ENCODE measurements at places on chromosomes 3 and 15.
A peak's percentile ranks its signal among the peaks of the same experiment; 100 is the strongest.

DNA sequence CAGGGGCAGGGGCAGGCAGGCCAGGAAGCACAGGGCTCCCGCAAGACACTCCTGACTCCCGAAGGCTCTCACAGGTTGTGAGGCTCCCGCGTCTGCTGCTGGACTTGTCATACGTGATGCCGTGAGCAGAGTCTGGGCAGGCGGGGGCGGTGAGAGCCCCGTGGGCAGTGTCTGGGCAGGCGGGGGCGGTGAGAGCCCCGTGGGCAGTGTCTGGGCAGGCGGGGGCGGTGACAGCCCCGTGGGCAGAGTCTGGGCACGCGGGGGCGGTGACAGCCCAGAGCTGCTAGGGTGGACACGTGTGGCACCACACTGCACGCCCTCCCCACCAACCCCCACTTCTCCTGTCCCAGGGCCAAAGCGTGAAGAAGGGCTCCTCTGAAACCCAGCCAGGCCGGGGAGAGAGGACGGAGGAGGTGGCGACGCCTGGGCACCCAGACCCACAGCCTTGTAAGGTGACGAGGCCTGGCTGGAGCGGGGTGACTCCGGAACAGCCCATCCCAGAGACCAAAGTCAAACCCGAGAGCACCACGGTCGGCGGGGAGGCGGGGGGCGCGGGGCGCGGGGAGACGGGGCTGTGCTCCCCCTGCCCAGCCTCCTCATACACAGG, 35.0 kb downstream of the TNK2 start:
- no peak for DNase-seq

DNA sequence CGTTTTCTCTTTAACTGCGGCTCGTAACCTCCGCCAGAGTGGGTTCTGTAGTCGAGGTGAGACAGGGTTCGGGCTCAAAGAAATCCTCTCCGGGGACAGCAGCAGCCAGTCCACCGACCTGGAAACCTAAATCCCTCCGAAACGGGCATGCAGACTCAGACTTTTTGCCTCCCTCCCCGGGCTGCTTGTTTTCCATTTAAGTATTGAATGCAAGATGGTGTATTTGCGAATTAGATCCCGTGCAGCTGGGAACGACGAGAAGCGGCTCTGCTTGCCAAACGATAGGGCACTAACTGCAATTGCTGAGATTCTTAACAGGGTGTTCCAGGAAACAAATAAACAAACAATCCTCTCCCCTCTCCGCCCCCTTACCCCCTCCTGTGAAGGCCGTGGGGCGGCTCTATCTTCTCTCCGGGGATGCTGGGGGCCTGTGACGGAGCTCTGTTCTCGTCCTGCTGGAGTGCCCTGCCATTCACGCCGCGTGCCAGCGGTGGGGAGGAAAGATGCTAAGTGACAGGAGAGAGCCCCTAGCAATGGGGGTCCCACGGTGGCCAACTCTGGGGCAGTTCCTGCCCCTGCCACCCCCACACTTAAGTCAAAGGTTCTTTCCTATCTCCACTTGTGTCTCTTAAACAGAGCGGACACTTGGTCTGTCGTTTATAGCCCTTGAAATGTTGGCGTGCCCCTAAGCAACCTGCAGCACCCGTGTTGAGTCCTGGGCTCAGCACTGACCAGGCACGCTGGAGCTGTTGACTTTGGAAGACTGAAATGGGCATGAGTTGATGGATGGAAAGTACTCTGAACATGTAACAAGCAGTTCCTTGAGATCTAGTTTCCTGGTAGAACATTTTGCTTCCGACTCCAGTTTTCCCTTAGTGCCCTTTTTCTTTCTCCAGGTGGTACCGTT, 1.3 kb upstream of the ETV5 start:
- DNase-seq, result peak; percentile 64

DNA sequence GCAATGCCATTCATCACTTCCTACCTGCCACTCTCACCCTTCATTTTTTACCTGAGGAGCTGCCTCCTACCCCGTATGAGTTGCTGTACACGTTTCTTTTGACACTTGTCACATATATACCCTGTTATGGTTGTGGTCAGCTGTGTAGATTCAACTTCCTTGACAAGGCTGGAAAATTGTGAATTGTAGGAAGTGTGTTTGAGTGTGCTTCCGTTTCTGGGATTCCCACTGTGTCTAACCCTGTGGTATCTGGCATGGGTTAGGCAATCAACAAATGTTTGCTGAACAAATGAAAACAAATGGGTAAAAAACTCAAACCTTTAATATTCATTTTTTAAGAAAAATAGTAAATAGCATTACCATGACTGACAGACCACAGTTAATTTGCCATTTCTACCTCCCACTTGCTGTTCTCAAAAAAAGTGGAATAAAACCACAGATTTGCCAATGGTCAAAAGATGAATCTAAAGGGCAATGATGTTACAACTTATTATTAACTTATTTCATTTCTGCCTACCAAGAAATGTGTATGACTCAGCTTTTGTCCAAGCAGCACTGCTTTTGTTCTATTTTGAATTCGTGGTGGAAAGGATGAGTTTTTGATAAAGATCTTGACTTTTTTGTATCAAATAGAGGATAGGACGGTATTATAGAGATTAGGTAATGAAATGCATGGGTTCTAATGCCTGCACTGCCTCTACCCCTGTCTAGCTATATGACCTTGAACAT, 404.6 kb downstream of the LPP start:
- DNase-seq, result no peak

DNA sequence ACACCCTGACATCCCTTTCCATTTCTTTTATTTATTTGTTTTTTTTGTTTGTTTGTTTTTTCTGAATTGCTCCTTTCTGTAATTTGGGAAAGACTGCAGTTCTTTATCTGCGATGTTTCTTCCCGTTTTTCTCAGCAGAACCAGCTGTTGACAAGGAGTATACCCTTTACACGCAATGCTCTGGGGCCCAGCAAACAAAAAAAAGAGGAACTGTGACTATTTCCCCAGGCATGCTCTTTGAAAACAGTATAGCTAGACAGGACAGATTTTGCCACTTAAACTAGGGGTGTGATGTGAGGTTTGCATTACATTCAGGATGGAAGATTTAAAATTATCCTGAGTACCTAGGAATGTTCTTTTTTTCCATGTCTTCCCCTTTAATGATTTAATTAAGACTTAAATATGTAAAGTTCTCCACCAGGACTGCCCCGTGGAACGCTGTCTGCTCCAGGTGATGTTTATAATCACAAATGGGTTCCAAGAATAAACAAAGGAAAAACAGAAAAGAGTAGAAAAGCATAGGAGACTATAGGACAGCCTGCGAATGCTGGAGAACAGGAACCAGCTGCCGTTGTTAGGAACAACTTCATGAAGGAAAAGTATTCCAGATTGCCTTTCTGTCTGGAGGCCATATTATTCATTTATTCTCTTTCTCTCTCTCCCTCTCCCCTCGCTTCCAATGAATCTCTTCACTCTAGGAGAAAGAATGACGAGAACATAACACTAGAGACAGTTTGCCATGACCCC, 43.3 kb downstream of the TGFBR2 start:
- no peak for DNase-seq

GRCh38 chr3:77038468-77038929, 1.4 kb upstream of the ROBO2 start:
- DNase-seq, result peak; percentile 55

- DNase-seq, result no peak
Observed at GRCh38 chr3:182258538-182259177, 534.6 kb upstream of the ATP11B start.

DNA sequence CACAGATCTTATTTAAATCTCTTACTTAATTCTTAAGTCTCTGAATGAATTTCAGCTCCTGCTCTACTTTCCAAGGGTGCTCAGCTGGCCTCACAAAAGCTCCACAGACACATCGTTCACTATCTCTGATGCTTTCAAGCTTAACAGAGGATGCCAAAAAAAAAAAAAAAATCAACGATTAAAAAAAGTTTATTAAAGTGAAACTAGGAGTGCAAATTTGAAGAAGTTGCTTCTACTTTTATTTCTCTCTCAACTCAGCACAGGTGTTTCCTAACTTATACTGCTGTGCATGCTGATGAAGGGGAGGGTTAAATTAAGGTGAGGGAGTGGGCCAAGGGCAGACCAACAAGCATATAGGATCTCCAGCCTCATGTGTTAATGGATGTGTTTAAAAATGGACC, 157.2 kb downstream of the TIGIT start:
- no peak for DNase-seq

- no peak for DNase-seq
Observed at GRCh38 chr15:39156646-39157250, 424.1 kb upstream of the THBS1 start.

DNA sequence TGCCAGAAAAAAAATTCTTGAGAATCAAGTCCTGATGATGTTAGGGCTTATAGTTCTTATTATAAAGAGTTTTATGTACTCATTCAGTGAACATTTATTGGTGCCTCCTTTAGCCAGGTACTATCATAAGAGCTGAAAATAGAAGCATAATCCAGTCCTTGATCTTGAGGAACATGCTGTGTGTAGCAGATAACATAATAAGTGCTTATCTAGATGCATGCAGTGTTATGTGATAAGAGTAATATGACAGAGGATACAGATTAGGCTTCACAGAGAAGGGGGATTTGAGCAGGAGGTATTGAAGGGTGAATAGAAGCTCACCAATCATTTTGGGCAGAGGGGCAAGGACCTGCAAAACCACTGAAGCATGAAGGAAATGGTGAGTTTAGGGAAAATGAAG, 1.1 kb downstream of the CCR2 start:
- no peak for DNase-seq

All from activated CD4-positive, alpha-beta T cell treated with anti-CD3 and anti-CD28 coated beads, Interleukin-2, amount 10 ng/mL, durations not matched to agents 24 days and 14 days (primary cell).